ENCODE measurements at places on chromosomes 3 and 15.

- DNase-seq = no peak
Observed at GRCh38 chr15:69887009-69887408, 210.7 kb downstream of the TLE3 start.

GRCh38 chr15:41917767-41918430 is 24.0 kb upstream of the SPTBN5 start:
- DNase-seq = peak; percentile 17

GRCh38 chr3:23649448-23649847 is 156.3 kb upstream of the UBE2E1 start:
- no peak for DNase-seq

GRCh38 chr3:64939747-64940450 is 252.1 kb upstream of the ADAMTS9 start:
- no peak for DNase-seq

DNA sequence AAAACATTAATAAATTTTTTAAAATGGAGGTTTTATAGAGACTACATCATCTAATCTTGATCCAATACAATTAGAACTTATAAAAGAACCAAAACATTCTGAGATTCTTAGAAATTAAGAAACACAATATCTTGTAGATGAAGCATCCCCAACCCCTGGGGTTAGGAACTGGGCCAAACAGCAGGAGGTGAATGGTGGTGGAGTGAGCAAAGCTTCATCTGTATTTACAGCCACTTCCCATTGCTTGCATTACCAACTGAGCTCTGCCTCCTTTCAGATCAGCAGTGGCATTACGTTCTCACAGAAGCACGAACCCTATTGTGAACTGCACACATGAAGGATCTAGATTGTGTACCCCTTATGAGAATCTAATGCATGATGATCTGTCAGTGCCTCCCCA is 36.3 kb downstream of the KNL1 start:
- DNase-seq = no peak

GRCh38 chr15:58285212-58285920 is 146.4 kb upstream of the LIPC start:
- no peak for DNase-seq

- peak; percentile 13 for DNase-seq
Observed at GRCh38 chr3:100590114-100590839, 19.1 kb upstream of the ADGRG7 start.

Data from C1 segment of cervical spinal cord (tissue), 14 donors.